ELR (cell line): ENCODE measurements at places on chromosomes 3 and 15.
A peak's percentile ranks its signal among the peaks of the same experiment; 100 is the strongest.

- no peak for DNase-seq
Measured at GRCh38 chr3:175805825-175806224, 946.7 kb downstream of the NAALADL2 start.

DNA sequence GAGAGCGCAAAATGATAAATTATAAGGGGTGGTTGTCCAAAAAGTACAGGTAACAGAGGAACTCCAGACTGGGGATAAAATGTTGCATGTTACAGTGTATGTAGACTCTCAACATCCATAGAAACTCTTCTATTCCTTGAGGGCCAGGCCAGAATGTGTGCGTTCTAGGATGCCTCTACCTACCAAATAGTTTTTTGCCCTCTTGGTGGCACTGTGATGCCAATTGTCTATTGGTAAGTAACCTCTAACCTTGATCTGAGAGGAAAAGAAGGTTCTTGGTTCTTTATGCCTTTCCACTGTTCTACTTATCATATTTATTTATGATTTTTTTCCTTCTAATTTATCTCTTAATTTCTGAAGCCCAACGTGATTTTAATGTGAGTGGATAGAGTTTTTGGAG, 424.6 kb downstream of the GRM7 start:
- DNase-seq: no peak

- peak; percentile 36 for DNase-seq
Measured at GRCh38 chr3:157175691-157176507, 16.0 kb upstream of the CCNL1 start.

GRCh38 chr3:119343719-119344118, 49.5 kb downstream of the ARHGAP31 start:
- peak; percentile 7 for DNase-seq

DNA sequence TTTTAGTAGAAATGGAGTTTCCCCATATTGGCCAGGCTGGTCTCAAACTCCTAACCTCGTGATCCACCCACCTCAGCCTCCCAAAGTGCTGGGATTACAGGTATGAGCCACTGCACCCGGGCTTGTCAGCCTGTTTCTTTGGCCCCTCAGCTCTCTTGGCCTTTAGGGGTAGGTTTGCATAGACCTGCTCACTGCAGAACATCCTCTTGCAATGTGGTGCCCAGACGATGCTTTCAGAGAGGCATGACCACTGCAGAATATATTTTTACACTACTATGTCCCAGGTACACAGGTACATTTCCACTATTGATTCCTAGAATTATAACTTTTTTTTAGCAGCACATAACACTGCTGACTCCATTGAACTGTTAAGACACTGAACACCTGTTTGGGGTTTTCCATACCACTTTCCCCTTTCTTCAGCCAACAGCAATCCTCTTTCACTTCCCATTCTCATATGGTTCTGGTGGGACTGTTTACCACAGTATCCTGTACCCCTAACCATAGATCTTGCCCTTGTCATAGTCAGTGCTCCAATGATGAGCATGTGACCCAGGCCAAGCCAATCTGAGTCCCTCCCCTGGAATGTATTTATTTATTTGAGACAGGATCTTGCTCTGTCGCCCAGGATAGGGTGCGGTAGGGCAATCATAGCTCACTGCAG, 21.1 kb downstream of the CCDC32 start:
- no peak for DNase-seq
